ENCODE measurements at places on chromosomes 2 and 18.

- no peak for DNase-seq
These were observed 311.0 kb upstream of the THUMPD2 start for GRCh38 chr2:40090044-40090443.

GRCh38 chr2:238304116-238304515 is 15.7 kb upstream of the PER2 start:
- DNase-seq: peak; percentile 24

- no peak for DNase-seq
These were observed 239.8 kb downstream of the METTL4 start for GRCh38 chr18:2331491-2331890.

DNA sequence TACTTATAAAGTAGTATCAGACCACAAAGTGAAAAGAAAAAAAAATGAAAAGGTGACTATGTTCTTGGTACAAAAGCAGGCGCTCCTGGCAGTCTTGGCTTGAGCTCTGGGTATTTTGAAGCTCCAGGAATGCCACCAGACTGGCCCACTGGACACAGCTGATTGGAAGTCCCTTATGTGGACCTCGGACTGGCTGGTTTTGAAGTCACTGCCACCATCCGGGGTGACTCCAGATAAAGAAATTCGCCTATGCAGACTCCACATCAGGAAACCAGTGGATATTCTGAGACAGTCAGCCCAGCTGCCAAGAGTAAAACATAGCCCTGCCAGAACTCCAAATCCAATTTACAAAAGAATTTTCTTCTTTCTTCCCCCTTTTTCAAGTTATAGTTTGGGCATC is 28.0 kb downstream of the ACKR3 start:
- no peak for DNase-seq

- no peak for DNase-seq
These were observed 500.1 kb downstream of the ARHGAP15 start for GRCh38 chr2:143629340-143629739.

- no peak for DNase-seq
These were observed 1785.0 kb upstream of the LRRTM1 start for GRCh38 chr2:82089518-82089917.

- no peak for DNase-seq
These were observed 150.3 kb downstream of the SMAD2 start for GRCh38 chr18:47780011-47780725.

DNA sequence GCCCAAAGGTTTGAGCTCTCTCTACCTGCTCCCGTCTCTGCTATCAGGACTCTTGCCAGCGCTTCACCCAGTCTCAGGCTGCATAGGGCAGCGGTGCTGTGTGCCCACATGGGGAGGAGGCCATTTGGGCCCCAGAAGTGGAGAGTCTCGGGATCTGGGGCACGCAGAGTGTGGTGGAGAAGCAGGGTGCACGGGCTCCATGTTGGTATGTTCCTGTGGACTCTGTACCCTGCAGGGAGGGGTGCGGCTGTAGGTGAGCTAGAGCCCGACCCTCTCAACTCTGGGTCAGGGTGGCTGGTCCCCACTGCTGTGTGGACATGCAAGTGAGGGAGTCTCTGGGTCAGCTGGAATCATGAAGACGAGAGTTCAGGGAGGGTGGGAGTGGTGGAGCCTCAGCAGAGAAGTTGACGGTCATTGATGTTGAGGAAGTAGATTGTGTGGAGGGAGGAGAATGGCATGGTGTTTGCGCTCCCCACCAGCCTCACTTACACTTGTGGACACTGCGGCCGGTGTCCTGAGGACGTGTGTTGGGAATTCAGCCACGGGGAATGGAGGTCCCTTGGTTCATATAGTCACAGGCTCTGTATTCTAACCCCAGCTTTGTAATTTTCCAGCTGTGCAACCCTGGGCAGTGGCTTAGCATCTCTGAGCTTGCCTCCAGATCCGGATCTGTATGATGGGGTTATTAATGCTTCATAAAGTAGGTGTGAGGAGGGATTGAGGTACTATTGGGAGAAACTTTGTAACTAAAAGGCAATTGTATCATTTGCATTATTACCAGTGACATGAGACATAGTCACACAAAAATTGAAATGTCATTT is 840 bp upstream of the PSD4 start:
- peak; percentile 61 for DNase-seq

GRCh38 chr2:189337656-189338055 is 103.6 kb upstream of the WDR75 start:
- DNase-seq: no peak

- no peak for DNase-seq
These were observed 102.5 kb downstream of the TFCP2L1 start for GRCh38 chr2:121182520-121182919.

DNA sequence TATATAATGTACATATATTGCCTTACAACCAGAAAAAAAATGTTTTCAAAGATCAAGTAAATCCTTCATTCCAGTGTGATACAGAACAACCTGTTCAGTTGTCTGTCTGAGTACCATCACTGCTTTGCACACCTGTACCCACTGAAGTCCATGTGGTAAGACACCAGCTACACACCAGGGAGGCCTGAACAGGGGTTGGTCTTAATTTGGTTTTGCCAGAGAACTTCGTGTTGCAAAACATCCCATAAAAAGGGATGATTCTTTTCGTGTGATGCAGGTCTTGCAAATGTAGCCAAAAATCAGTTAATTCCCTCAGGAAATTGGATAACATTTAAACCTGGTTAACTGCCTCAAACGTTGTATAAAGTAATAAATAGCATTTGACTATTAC is 73.7 kb upstream of the SLC1A4 start:
- no peak for DNase-seq

- no peak for DNase-seq
These were observed 420.4 kb upstream of the LYPD1 start for GRCh38 chr2:133090358-133090757.

DNA sequence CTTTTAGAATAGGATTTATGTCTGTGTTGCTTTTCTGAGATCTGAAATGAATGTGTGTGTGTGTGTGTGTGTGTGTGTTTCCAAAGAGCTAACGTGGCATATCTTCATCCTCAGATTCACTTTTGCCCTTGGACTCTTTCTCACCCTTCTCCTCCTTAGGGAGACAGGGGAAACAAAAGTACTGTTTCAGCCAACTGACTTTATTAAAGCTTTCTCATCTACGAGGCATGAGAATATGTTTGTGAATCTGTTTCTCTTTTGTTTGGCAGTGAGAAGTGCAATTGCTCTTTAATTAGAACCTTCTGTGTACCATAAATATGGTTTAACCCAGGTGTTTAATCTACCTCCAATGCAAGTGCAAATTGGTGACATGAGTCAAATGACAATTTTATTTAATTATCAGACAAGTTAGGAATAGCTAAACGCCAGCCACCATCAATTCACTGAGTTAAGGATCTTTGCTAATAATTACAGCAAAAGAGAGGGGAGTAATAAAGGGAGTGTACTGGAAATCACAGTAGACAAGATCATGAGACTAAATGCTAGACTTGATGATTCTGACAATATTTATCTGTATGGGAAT is 186.4 kb upstream of the COL3A1 start:
- no peak for DNase-seq

DNA sequence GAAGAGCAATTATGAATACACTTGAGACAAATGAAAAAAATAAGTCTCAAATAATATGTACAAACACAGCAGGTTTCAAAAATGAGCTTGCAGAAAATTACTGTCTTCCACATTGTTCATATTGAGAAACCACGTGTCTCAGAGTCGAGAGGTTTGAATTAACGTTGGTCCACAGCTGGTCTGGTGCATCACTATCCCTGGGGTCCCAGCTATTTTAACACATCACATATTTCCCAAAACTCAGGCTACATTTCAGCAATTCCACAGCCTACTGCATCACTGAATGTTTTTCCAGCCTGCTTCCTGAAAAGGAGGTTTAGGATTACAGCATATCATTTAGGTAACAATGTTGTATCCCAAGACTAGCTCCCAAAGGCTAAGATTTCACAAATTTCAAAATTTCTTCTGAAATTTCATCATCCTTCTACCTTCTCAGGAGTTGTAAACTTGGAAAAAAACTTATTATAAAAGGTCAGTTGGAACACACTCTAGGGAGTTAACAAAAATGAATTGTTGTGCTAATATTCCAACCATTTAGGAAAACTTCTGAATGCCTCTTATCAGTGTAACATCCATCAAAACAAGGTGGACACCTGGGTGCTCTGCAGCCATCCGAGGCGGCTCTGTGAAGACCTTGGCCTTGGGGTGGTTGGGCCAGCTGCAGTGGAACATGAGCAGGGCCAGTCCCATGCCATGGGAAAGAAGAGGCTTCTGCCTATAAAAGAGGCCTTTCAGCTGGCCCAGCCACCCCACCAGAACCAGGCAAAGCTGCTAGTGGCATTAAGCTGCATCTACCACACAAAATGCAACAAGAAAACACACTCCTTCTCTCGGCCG is 198.1 kb upstream of the RBBP8 start:
- DNase-seq: no peak

GRCh38 chr2:232431705-232432590 is 24.0 kb upstream of the ALPI start:
- no peak for DNase-seq

DNA sequence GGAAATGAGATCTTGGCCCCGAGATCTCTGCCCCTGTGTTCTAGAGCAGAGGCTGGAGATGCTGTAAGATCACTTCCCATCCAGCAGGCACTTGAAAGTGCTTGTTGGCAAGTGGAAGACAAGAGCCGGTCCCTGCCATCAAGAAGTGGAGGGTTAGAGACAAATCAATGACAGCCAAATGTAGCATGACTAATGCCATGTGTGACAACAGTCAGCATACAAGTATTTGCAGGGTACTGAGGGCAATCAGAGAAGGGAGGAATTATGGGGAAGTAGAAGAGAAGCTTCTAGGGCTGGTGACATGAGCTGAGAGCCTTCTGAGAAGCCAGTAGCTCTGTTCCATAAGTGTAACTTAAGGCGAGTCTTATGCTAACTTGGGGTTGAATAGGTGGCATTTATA is 58.6 kb downstream of the TMEM17 start:
- no peak for DNase-seq

DNA sequence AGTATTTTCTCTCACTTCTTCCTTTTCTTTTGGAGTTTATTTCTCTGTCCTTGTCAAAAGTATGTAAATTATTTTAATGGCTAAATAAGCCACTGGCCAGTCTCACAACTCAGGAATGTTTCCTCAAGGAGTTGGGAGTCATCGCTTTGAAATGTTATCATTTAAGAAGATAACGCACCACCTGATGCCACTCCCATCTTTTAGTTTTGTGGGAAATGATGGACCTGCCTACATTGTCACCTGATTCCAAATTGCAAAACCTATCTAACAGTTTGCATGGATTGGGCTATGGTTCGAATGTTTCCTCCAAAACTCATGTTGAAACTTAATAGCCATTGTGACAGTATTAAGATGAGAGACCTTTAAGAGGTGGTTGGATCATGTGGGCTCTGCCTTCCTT is 32.4 kb upstream of the PPM1B start:
- DNase-seq: no peak

GRCh38 chr2:241988146-241988545 is 118.6 kb downstream of the RTP5 start:
- DNase-seq: no peak

DNA sequence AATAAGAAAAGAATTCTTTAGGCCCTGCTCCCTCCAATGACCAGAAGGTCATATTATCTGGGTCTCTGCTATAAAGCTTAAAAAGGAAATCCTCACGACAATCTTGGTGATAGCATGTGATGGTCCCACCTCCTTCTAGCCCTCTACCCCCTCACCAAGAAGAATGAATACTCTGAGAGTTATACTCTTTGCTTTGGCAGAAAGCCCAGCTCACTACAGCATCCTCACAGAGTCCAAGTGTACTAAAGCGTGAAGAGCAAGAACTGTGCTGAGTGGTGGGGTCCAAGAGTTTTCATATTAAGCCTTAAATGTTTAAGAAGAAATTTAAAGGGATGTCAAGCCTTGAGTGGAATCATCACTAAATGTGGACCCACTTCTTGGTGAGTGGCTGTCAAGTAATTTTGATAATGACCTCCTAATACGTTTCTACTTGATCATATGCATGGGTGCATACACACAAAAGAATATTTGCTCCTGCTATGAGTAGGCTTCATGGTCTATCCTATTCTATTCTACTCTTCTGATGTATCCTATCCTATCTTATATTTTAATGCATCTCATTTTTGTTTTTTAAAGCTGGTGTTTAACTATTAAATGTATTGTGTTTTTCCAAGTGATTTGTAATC is 16.5 kb upstream of the SERPINB7 start:
- DNase-seq: no peak

GRCh38 chr2:204650611-204651010 is 105.3 kb downstream of the PARD3B start:
- no peak for DNase-seq

- DNase-seq: no peak
These were observed 99.4 kb upstream of the RBMS1 start for GRCh38 chr2:160592993-160593392.

- DNase-seq: no peak
These were observed 116.8 kb upstream of the PKDCC start for GRCh38 chr2:41930807-41931566.

GRCh38 chr2:147549054-147549453 is 295.8 kb upstream of the ACVR2A start:
- no peak for DNase-seq

GRCh38 chr2:41579806-41580205 is 468.0 kb upstream of the PKDCC start:
- DNase-seq: no peak

GRCh38 chr18:376311-376710 is 108.5 kb upstream of the THOC1 start:
- no peak for DNase-seq

- no peak for DNase-seq
These were observed 12.9 kb downstream of the LRRTM1 start for GRCh38 chr2:80291656-80292055.

DNA sequence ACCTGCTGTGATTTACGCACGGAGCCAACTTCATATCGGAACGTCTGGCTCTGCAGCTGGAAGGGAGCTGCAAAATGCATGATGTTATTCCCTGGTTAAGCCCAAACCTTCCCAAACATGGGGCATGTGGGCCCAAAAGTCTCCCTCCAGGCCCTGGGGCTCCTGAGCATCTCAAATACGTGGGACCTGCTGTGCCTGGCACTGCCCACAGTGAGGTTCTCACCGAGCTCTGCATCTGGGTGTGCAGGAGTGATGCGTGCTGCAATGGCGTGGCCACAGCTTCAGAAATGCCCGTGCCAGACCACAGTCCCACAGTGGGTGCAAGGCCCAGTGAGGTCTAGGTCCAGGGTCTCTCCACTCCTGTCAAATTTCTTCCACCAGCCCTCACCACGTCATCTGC is 503.3 kb downstream of the EIPR1 start:
- no peak for DNase-seq

GRCh38 chr2:75100801-75101151 is 98.5 kb downstream of the TACR1 start:
- DNase-seq: no peak

DNA sequence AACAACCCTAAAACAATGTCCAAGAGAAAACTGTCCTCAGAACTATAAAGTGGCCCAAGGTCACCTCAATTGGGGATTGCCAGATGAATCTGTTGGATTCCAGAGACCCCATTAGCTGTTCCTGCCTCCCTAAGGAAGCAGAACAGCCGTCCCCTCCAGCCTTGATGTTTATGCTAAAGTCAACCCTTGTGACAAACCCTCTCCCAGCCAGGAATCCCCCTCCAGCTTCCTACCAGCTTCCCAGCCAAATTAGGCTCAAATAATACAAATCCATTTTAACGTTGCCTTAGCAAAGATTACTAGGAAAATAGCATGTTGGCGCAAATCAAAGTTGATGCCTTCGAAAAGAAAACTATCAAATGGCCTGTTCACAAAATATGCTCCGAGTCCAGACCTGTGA is 105.7 kb upstream of the DAPL1 start:
- DNase-seq: no peak

- DNase-seq: peak; percentile 76
These were observed 2.2 kb downstream of the TGIF1 start for GRCh38 chr18:3451989-3452749.

GRCh38 chr2:135056790-135057189 is 4.7 kb downstream of the RAB3GAP1 start:
- no peak for DNase-seq

- DNase-seq: no peak
These were observed 18.7 kb upstream of the TMBIM1 start for GRCh38 chr2:218310853-218311540.

All from activated effector memory CD4-positive, alpha-beta T cell treated with anti-CD3 and anti-CD28 coated beads, Interleukin-2, amount 50 U/mL, for 16 hours (primary cell).